ENCODE measurements at places on chromosomes 5 and 9.

DNA sequence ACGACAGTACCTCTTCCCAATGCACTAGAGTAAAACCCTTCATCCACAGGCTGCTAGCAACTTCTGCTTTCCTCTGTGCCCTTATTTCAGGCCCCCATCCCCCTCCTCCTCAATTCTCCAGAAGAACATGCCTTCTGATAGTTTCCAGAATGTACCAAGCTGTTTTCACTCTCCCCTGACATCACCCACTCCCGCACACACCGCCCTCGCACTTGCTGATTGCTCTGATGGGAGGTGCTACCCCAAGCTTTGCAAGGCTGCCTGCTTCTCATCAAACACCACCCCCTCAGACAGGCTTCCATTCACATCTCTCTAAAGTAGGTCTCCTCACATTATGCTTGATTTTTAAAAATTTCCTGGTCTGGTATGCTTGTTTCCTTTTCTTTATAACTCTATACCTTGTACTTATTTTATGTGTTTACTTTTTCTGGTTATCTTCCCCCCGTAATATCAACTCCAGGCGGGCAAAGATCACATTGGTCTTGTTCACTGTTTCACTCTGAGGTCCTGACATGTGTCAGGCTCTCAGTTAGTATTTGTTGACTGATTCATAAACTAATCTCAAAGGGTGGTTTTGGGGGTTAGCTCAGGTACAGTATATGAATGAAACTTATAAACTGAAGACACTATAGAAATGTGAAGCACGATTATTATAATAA, 91.0 kb upstream of the C9orf72 start:
- DNase-seq, result no peak

DNA sequence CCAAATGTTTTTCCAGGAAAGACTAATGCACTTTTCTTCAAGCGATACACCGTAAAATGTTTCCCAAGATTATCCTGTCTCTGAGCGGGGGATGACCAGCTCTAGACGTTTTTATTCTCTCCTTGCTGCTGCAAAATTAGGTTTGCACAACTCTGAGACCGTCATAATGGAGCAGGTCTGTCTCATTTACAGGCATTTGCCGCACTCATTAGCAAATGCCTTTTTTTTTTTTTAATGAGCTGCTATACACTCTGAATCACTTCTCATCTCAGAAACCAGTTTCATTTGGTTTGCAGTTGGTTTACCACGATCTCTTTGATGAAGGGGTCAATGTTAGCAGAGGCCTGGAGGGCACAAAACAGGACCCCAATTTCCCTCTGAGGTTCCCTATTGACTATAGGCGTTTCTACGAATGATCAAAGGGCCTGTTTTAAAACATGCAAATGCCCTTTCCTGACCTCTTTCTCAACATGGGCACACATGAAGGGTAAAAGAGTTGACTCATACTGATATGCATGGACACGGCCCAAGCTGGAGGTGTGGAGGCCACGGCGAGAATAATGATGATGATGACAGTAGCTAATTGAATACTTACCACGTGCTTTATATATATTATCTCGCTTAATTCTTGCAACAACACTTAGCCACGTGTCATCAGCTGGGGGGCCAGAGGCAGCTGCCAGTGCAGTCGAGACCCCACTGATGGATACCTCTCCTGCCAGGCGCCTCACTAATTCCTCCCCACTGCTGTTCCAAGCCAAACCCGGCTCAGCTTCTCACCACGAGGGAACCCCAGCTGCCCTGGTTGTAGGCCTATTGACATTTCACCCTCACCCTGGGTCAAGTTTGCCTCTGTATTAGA, 89.9 kb upstream of the PTCH1 start:
- DNase-seq, result no peak

DNA sequence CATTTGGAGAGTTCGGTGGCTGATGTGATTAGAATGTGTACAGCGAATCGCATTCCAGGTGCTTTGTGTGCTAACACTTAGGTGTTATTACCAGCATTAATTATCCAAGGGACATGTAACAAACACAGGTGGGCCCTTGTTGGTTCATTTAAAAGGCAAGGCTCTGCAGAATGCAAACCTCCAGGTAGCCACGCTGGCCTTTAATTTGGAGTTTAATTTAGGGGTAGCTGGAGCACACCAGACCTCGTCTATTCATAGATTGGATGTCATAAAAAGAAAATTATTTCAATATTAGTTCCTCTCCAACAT, 191.1 kb downstream of the MAT2B start:
- DNase-seq, result no peak

DNA sequence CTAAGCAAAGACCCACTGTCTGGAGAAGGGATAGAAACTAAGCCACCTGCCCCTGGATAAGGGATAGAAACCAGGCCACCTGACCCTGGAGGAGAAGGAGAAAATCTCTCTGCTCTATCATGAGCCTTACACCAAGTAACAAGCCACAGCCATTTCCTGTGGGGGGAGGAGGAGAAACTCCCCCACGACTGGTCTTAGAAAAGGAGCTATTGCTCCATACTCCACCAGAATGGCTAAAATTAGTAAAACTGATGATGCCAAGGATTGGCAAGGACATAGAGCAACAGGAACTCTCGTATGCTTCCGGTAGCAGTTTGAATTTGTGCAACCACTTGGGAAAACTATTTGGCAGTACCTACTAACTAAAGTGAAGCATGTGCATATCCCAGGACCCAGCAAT, 70.8 kb downstream of the ACTL7B start:
- no peak for DNase-seq

DNA sequence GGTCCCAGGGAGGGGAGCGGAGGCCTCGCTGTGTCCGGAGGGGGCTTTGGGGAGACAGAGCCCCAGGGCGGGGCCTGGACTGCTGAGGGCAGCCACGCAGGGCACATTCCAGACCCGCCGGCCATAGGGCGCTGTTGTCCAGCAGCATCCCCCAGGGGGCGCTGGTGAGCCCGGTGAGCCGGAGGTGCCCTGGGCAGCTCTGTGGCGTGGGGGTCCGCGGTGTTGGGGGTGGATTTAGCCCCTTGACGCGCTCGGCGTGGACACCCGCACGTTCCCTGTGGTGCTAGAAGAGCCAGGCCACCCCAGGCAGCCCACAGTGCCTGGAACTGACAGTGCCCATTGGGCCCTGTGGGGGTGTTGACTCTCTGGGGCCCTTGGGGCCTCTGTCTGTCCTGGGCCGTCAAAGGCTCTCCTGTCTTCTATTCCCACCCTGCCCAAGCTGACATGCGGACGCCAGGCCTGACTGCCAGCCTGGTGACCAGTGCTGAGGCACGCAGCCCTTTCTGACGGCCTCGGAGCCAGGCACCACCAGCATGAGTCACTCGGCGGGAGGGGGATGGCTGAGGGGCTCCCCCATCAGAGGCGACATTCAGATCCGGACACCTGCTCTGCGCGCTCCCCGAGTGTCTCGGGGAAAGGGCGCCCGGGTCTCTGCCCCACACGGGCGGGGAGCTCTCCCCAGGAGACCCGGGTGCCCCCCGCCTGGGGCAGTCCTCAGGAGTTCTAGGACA, 23.9 kb downstream of the TPPP start:
- no peak for DNase-seq

GRCh38 chr9:746661-747434, 94.6 kb upstream of the DMRT1 start:
- no peak for DNase-seq

GRCh38 chr9:78830301-78830700, 533.4 kb downstream of the PSAT1 start:
- DNase-seq, result no peak

DNA sequence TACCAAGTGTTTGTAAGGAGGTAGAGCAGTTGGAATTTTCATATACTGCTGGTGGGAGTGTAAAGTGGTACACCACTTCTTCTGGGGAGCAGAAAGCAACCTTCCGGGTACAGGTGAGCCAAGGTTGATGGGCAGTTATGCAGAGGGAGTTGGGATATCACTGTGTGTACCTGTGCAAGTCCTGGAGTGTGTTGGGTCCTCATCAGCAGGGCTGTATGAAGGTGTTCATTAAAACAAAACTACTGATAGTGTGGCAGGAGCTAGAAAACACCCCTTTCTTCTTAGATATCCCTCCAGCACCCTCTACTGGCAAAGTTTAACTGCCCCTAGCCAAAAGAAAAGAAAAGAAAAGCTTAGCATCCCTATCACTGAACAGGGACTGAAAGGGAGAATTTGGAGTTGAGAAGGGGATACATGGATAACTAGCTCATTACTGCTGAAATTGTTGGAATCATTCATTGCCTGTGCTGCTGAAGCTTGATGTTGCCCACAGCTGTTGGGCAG, 10.7 kb downstream of the MARCHF6 start:
- no peak for DNase-seq

DNA sequence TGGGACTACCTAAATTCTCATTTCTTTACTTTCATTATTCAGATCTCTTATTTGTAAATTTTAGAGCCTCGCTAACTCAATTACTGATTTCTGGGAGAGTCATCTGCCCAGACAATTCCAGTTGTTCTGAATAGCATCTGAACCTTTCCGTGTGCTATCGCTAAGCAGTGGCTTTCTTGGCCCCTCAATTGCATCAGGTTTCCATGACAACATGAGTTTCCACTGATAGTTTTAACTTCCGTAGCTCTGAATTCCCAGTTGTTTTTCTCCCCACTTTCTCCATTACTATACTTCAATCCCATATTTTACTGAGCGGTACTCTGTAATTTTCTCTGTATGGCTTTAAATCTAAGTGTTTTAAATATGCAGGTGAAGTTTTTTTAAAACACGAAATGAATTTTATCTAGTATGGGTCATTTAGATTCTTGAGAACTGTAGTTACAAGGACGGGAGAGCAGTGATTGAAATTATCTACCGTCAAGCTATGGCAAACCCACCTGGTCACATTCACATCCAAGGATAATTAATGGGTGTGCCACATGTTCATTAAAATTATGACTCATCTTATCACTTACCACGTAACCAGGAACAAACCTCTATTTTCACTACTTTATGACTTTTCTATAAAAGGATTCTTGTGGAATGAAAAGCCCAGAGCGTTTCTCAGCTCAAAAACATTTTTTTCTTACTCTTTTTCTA, 223.5 kb upstream of the PCSK5 start:
- no peak for DNase-seq

- DNase-seq, result no peak
Observed at GRCh38 chr9:37290366-37290939, 132.0 kb upstream of the GRHPR start.

GRCh38 chr5:95393279-95393678, 2.1 kb downstream of the FAM81B start:
- DNase-seq, result no peak

DNA sequence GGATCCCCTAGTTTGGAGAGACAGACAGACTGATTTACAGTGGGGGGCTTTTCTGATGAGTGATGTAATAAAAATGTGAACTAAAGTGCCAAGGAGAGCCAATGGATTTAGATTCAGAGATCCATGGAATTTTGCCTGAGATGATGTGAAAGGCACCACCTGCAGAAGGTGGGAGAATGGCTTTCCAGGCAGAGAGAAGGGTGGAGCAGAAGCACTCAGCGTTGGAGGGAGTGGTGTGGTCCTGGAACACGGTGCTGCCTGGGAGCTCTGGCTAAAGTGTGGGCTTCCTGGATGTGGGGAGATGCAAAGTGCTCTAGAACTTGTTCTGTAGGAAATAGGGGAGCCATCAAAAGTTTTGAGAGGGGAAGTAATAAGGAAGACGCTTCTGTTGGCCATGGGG, 57.0 kb downstream of the IQGAP2 start:
- DNase-seq, result no peak

GRCh38 chr9:68508547-68508946, 32.1 kb downstream of the TMEM252 start:
- DNase-seq, result no peak

GRCh38 chr9:126293522-126293889, 33.1 kb upstream of the MVB12B start:
- no peak for DNase-seq

DNA sequence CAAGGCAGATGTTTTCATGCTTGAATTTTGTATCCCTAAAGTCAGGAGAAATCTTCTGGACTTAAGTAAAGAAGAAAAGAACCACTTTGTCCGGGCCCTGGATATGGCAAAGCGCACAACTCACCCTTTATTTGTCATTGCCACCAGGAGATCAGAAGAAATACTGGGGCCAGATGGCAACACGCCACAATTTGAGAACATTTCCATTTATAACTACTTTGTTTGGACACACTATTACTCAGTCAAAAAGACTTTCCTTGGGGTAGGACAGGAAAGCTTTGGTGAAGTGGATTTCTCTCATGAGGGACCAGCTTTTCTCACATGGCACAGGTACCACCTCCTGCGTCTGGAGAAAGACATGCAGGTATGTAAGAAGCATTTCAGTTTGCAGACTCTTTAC, 2.3 kb downstream of the TYRP1 start:
- DNase-seq, result no peak

DNA sequence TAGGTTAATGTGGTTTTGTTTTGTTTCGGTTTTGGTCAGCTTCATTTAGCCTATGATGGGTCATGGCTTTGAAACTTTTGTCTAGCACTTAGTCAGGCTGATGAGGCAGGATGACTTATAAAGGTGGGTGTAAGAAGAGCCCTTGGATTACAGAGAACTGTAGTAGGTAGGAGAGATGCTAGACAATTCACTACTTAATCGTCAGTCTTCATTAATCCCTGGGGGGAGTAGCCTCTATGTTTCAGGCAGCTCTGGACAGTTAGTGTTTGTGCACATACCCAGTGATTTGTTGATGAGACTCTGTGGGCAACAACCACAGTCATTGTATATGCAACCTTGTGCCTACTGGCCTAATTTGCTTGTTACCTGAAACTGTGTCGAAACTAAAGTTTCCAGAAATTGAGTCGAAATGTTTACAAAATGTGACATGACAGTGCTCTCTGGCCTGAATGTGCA, 113.3 kb downstream of the MTREX start:
- DNase-seq, result no peak

DNA sequence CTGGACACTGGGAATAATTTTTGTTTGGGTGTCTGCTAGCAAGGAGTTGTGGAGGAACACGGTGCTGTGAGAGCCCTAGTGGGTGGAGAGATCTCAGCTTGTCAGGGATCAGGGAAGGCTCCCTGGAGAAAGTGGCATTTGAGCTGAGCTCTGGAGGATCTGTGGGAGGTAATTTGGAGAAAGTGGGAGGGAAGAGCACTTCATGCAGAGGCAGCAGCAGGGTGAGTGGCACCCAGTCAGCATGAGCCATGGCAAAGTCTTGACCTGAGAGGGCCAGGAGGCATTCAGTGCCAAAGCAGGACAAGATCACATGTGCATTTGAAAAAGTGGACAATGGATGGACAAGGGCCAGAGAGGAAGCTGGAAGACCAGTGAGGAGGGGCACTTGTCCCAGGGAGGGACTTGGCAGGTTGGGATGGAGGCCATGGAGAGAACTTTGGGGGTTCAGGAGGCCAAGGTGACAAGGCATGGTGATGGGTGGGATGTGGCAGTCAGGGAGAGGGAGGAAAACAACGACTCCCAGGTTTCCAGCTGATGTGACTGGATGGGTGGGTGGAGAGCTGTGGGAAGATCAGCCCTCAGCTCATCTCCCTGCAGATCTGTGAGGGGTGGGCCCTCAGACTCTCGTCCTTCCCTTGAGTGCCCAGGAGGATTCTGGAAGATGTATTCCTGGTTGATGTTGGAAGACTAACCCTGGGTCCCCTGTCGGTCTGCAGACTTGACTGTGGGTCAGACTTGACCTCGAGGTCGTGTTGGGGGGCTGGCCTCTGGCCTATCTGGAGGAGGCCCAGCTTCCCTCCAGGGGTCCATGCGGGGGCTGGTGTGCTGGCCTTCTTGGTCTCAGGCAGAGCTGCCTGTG, 68.9 kb upstream of the PITX1 start:
- DNase-seq, result no peak

GRCh38 chr5:179799644-179799973, 5.8 kb downstream of the LTC4S start:
- DNase-seq, result no peak
